Activated CD4-positive, alpha-beta T cell treated with anti-CD3 and anti-CD28 coated beads, Interleukin-2, amount 50 U/mL, for 48 hours (primary cell): ENCODE measurements at places on chromosomes 12 and 14.

- no peak for DNase-seq
Observed at GRCh38 chr14:68714991-68715924, 77.6 kb downstream of the ZFP36L1 start.

DNA sequence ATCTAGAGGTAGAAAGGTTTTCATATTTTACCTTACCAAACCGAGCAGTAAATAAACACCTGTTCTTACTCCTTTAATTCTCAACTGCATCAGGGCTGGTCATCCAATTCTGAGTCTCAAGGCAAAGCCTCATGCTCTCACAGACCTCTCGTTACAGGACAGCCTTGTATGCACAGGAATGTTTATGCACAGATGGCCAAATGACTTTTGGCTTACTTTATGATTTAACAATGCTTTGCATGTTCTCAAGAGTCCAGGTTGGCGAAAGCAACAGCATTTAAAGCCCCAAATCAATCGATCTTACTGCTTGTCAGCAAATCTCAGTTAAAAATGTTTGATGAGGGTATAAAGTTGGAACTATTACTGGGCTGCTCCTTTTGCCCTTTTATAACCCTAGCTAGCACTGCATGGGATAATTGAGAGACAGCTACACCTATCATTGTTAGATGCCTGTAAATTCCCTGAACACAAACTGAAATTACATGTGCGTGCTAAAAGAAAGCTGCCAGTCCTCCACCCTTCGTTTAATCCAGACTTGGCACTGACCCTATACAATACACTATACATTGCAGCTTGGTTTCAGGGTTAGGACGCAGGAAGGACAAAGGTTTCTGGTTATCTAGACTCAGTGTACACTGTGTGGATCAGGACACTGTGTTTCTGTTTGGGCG lies 63.6 kb downstream of the TMCC3 start:
- no peak for DNase-seq

DNA sequence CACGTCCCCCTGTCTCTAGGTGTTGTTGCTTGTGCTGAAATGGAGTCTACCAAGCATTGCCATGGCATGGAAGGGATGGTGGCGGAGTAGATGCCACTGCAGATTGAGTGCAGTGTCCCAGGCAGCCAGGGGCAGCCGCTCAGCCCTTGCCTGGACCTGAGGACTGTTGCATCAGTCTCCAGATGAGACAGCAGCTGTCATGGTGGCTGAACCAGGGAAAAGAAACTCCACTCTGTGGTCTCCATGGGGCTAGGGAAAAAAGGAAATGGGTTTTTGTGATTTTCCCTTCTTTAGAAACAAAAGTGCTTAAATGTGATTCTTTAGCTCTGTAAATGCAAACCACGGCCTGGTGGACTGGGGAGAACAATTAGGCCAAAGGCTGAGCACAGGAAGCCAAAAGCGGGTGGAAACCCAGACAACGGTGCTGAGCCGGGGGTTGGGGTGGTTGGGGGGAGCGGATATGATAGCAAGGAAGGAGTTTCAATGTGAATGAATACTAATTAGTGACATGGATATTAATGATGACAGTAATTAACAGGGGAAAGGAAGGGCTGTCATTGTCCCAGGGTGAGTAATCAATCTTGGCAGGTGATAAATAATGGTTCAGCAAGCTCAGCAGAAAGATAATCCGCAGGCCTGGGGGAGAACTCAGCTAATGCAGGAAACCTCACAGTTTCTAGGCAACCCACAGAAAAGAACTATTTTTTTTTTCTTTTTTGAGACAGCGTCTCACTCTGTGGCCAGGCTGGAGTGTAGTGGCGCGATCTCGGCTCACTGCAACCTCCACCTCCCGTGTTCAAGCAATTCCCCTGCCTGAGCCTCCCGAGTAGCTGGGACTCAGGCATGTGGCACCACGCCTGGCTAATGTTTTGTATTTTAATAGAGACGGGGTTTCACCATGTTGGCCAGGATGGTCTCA lies 442.6 kb downstream of the DPF3 start:
- DNase-seq, result peak; percentile 45

- DNase-seq, result no peak
Observed at GRCh38 chr14:96581026-96581425, 78.8 kb downstream of the PAPOLA start.

- no peak for DNase-seq
Observed at GRCh38 chr14:99519931-99520421, 38.8 kb downstream of the CCNK start.

DNA sequence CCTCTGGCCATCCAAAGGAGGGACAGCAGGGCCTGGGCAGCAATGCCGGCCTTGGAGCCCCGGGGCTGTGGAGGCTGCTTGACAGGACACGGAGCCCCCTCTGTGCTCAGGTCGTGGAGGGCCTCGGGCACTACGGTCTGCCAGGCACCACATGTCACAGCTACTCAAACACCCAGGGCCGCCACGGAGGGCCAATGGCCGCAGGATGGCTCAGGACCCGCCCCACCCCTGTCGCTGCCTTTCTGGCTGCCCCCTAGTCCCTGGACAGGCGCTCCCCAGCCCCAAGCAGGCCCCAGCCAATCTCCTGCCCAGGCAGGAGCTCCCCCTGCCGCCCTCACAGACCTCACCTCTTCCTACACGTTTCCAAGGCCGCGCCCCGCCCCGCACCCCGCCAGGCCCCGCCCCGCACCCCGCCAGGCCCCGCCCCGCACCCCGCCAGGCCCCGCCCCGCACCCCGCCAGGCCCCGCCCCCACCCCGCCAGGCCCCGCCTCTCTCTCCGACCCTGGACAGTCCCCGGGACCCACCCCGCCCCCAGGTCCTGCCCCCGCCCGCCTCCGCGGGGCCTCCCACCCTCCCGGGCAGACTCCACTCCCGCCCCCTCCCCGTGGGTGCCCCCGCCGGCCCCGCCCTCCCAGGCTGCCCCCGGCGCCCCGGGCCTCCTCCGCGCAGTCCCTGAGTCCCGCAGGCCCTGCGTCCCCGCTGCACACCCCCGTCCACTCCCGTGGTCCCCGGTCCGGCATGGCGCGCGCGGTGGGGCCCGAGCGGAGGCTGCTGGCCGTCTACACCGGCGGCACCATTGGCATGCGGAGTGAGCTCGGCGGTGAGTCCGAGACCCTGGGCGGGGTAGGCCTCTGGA lies at the start of gene ASPG:
TSS of gene ASPG (plus strand) at position 669 of the 857 bp plus-strand sequence. CDS start at position 740, 71 bp downstream.
- DNase-seq, result no peak

DNA sequence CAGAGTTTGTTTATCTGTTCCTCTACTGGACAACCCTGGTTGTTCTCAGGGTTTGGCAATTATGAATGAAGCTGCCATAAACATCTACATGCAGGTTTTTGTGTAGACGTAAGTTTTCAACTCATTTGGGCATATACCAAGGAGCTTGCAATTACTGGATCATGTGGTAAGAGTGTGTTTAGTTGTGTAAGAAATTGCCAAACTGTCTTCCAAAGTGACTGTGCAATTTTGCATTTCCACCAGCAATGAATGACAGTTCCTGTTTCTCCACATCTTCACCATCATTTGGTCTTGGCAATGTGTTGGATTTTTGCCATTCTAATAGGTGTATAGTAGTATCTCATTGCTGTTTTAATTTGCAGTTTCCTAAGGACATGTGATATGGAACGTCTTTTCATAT lies 39.8 kb upstream of the FBXO33 start:
- no peak for DNase-seq

DNA sequence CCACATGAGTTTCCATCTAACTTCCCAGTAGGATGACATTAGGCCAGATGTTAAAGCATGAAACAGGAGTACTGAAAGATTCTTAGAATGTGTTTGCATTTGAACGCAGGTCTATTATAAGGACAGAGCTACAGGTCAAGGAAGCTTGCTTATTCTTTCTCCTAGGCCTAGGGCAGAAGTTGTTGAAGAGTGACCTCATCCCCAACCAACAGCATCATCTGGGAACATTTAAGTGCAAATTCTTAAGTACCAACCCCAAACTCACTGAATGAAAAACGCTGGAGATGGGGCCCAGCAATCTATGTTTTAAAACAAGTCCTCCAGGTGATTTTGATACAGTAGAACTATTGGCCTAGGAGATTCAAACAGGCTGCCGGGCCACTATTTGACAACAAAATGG lies 52.4 kb downstream of the PAPLN start:
- DNase-seq, result no peak

- peak; percentile 52 for DNase-seq
Observed at GRCh38 chr12:96241846-96242256, 47.7 kb downstream of the ELK3 start.

DNA sequence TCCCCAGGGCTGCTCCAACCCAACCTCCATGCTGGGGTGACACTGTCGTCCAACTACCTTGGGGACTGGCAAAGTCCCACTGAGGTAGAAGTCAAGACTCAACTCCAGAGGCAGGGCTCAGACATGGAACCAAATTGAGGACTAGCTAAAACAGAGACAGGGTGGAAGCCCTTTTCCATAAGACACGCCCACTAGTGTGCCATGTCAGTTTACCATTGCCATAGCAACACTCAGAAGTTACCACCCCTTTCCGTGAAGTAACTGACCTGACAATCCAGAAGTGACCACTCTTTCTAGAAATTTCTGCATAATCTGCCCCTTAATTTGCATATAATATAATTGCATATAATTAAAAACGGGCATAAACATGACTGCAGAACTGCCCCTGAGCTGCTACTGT lies 409.6 kb downstream of the MED13L start:
- no peak for DNase-seq

DNA sequence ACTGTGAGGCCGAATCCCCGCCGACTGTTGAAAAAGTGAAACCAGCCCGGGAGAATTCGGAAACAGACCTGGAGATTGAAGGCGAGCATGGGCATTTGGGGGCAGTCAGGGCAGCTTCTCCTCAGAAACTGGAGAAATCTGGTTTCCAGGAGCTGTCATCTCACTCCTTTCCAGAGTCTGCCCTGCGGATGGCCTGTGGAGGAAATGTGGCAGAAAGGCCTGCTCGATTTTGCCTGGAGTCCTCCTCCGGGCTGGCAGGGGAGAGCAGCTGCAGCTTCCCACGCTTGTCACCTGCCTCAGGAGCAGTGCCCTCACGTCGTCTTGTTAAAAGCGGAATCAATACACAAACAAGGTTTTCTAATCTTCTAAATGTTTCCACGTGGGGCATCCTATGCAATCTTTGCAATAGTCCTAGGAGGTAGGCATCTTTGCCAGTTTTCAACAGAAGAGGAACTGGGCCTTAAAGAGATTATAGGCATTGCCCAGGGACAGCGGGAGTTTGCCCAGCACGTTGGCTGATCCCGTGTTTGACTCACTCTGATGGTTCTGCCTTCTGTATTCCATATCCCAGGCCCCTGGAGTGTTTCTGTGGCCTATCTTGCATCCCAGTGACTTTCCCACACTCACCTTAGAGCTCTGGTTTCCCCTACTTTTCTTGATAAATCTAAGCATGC lies 2.3 kb downstream of the LRRC74A start:
- no peak for DNase-seq

GRCh38 chr12:76020731-76021672 lies 10.6 kb downstream of the PHLDA1 start:
- peak; percentile 69 for DNase-seq

GRCh38 chr12:70590051-70590450 lies 47.2 kb downstream of the PTPRB start:
- peak; percentile 58 for DNase-seq

GRCh38 chr14:49425921-49426320 lies 160.3 kb downstream of the RPS29 start:
- DNase-seq, result no peak

DNA sequence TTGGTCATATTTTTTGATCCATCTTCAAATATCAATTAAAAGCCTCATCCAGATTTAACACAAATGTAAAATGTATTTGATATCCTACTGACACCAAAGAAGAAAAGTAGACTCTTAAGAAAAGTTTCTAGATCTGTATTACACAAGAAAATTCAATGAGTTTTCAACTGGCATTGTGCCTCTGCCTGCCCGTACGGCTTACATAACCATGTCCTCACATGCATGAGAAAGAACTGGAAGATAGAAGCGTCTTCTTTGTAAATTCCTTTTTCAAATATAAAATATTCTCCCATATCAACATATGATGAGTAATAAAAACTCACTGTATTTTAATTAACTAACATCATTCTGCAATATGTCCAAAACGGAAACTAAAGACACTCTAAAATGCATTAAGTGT lies 7.2 kb downstream of the ANKS1B start:
- no peak for DNase-seq

DNA sequence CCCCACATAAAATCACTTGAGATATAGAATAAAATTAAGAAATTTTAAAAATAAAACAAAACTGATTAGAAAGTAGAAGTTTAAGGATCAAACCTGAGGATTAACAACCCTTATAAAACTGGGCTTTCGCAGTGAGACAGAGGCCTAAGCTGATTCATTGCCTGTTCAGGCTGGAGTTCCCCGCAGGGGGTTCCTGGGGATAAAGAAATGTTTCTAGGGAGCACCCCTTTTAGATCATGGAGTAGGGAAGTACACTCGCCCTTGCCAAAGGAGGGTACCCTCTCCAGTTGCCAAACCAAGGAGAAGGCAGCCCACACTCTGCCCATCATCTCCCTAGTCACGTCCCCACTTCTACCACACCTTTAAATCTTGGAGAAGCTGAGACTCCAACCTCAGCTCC lies 6.8 kb downstream of the GLIPR1 start:
- DNase-seq, result no peak

GRCh38 chr14:96682401-96682800 lies 114.8 kb upstream of the VRK1 start:
- no peak for DNase-seq

DNA sequence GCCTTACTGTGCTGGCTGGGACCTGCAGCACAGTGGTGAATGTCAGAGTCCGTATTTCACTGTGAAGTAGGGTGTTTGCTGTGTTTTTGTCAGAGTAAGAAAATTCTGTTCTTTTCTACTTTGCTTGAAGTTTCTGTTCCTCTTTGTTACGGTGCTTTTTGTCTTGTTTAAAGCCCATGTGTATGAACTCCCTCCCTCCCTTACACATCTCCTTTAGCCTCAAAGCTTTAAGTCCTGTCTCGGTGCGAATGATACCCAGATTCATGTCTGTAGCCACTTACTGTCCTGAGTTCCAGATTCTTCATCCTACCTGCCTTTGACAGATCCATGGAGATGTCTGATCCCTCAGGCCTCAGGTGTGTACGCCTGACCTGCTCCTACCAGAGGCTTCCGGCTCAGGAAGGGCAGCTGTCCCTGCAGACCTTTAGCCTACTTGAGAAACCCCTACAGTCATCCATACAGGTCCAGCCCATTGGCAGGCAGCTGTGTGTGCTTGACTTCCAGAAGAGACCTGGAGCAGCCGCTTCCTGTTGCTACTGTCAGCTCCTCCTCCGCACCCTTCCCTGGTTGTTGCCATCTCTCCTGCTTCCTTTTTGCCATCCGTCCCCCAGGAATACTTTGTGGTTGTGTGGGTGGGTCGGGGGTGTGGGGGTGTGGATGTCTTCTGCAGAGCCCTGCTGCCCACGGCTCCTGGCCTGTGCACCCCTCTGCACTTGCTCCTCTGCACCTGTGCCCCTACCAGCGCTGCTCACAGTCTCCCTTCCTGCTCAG lies 72.9 kb downstream of the DDX51 start:
- no peak for DNase-seq

GRCh38 chr14:90023176-90023896 lies 38.5 kb upstream of the KCNK13 start:
- no peak for DNase-seq

- no peak for DNase-seq
Observed at GRCh38 chr14:100098171-100098570, 32.9 kb downstream of the EVL start.
